CD8-positive, alpha-beta memory T cell (primary cell): ENCODE measurements at places on chromosomes 16 and 17. TPM values are rescaled to one million over a fixed set of nuclear protein-coding genes. Genes with fewer than 3 reads are reported as not detected.
A peak's percentile ranks its signal among the peaks of the same experiment; 100 is the strongest.

Gene CTRL
- total RNA-seq, result 4.9 TPM

Gene NAGS
- 0.60 TPM for total RNA-seq

- H3K4me3 ChIP-seq, result peak overlapping the region; percentile 71
- peak overlapping the region; percentile 74 for H3K27ac ChIP-seq
- no peak for DNase-seq
- no peaks in the 10 kb centered on the region for H3K27me3 ChIP-seq
Observed at GRCh38 chr17:35541434-35541833, 4.0 kb upstream of the SLFN12L start.

GRCh38 chr17:15483431-15483830, 16.0 kb upstream of the CDRT4 start:
- no peak overlapping the region for H3K27ac ChIP-seq
- DNase-seq, result no peak
- H3K36me3 ChIP-seq, result peaks cover 4% of the 10 kb centered on the region
- H3K27me3 ChIP-seq, result no peaks in the 10 kb centered on the region

DNA sequence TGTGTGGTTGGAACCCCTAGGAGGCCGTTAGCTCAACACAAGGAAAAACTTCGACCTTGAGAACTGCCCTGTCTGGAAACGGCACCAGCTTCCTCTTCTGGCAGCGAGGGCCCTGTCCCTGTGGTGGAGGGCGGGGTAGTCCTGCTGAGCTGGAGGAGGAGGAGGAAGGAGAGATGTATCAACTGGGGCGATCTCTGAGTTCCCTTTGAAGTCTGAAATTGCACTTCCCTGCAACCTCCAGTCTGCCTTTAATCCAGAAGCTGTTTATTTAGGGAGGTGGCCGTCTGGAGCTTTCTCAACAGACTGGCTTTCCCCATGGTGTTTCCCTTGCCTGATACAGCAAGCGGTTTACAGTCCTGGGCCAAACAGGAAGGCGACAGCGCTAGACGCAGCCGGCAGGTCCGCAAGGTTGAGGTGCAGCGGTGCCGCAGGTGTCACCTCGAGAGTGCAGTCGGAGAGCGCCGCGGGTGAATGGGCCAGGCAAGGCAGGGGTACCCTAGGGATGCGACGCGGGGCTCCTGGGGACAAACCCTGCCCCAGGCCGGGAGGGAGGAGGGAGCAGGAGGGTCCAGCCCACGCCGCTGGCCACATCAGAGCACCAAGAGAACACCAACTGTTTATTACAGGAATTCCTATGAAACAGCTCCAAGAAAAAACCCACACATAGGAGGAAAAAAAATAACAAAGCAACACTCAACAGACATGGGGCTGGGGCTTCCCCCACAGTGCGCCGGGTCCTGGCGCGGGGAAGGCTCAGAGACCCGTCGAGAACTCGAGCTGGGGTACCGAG, 11.4 kb upstream of the MRPS23 start:
- peaks cover 13% of the 10 kb centered on the region for H3K4me1 ChIP-seq
- no peak overlapping the region for H3K27ac ChIP-seq
- DNase-seq, result peak; percentile 58

DNA sequence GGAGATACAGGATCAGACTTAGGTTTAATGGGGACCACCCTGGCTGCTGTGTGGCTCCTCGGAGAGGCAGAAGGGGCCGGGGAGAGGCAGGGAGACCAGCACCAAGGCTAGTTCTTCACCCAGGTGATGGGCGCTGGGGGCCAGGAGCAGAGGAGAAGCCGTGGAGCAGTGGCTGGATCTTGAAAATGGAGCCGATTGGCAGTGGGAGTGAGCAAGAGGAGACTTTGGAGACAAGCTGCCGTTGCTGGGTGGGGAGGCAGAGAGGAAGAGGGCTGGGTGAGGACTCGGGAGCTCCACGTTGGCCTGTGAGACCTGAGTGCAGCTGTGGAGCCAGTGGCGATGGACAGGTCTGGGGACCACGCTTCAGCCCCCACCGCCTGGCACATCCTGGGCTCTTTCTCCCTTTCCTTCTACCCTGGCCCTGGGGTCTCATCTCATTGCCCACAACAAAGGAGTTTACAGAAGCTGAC, 9.0 kb downstream of the RAB11FIP4 start:
- H3K36me3 ChIP-seq, result no peaks in the 10 kb centered on the region
- no peak overlapping the region for H3K4me3 ChIP-seq
- H3K4me1 ChIP-seq, result no peaks in the 10 kb centered on the region
- no peak overlapping the region for H3K27ac ChIP-seq

GRCh38 chr16:10964891-10965326, 20.5 kb downstream of the CLEC16A start:
- no peak overlapping the region for H3K27ac ChIP-seq
- DNase-seq, result peak; percentile 51
- H3K36me3 ChIP-seq, result peaks cover 10% of the 10 kb centered on the region
- H3K27me3 ChIP-seq, result no peaks in the 10 kb centered on the region

GRCh38 chr17:50127697-50128361, 2.1 kb downstream of the SAMD14 start:
- no peak overlapping the region for H3K4me3 ChIP-seq
- H3K27ac ChIP-seq, result no peak overlapping the region
- no peak for DNase-seq
- H3K27me3 ChIP-seq, result peaks cover 6% of the 10 kb centered on the region

GRCh38 chr17:17906418-17907215, 65.6 kb downstream of the TOM1L2 start:
- H3K27me3 ChIP-seq, result no peaks in the 10 kb centered on the region
- DNase-seq, result no peak
- no peak overlapping the region for H3K4me3 ChIP-seq
- no peaks in the 10 kb centered on the region for H3K36me3 ChIP-seq

Gene MEIOB
- total RNA-seq, result not detected

DNA sequence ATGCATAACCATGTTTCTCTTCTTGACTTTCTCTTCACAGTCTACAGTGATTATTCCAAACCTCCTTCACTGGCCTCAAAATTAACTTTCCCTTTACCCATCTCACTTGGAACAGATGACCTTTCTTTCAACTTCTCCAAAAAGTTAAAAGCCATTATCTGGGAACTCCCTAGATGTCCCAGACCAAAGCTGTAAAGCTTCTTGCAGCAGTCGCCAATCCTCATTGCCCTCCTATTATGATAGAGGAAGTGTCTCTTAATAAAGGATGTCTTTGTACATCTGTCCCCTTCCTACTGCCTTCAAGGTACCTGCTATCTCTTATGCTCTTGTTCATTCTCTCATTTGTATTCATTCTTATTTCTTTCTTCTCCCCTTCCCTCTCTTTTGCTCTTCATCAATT, 127.5 kb downstream of the MRTFB start:
- H3K27ac ChIP-seq, result no peak overlapping the region
- no peak for DNase-seq
- no peak overlapping the region for H3K4me3 ChIP-seq
- no peaks in the 10 kb centered on the region for H3K27me3 ChIP-seq
- H3K4me1 ChIP-seq, result peaks cover 25% of the 10 kb centered on the region
- H3K36me3 ChIP-seq, result no peaks in the 10 kb centered on the region

GRCh38 chr17:44978807-44979206, 10.7 kb upstream of the C1QL1 start:
- H3K4me3 ChIP-seq, result no peak overlapping the region
- DNase-seq, result no peak
- no peak overlapping the region for H3K27ac ChIP-seq

Gene FNDC8
- total RNA-seq, result 0.16 TPM

DNA sequence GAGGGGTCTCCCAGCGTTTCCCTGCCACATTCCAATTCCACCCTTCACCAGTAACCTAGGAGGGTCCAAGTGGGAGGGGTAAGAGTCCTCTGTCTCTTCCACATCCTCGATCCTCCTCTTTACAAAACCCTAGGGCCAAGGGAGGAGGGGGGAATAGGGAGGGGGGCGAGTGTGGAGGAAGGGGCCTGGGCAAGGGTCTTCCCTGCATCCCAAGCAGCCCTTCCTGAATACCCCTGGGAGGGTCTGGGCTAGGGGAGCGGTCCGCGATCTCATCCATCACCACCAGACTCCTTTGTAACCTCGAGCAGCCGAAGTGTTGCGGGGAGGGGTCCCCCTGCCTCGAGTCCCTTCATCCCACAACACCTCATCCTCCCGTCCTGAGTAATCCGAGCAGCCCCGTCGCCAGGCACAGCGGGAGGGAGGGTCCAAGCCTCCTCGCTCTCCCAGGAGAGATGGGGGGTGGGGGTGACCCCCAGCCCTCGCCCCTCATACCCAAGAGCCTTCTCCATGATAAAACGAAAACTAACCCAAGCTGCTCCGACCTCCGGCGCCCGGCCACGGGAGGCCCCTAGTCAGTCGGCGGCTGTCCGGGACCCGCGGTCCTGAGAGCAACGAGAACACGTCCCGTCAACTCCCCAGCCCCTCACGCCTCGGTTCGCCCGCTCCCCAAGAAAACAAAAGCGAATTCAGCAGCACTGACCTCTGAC, 502 bp downstream of the SMPD3 start:
- DNase-seq, result no peak
- peaks cover 29% of the 10 kb centered on the region for H3K27me3 ChIP-seq
- H3K4me1 ChIP-seq, result peaks cover 29% of the 10 kb centered on the region
- peak overlapping the region; percentile 57 for H3K4me3 ChIP-seq

DNA sequence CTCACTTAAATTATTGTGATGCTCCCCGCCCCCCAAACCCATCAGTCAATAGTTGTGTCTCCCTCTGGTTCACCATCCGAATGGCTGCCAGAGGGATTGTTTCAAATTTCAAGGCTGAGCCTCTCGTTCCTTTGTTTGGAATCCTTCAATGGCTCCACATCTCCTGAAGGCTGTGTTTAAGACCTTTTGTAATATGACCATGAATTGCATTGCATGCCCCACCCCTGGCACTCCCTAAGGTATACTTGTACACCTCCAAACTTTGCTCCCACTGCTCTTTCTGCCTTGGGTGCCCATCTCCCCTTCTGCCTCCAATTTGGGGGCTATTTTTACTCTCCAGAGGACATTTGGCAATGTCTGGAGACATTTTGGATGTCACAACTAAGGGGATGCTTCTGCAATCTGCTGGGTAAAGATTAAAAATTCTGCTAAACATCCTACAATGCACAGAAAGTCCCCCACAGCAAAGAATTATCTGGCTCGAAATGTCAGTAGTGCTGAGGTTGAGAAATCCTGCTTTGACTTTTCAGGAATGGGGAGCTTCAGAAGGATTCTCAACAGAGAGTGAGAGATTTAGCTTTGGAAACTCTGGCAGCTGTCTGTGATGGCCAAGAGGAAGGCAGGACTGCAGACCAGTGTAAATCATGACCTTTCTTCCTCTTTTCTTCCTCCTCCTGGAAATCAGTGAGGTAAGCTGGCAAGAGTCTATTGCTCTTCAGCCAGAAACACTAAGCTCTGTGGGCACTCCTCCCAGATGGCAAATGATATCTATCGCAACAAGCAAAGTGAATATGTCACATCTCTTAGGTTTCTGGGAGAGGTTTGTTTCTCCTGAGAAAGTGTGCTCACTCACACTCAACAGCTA, 8.7 kb upstream of the IL4R start:
- H3K36me3 ChIP-seq, result no peaks in the 10 kb centered on the region
- H3K4me3 ChIP-seq, result no peak overlapping the region
- no peak overlapping the region for H3K27ac ChIP-seq
- no peak for DNase-seq

Gene GNG13
- total RNA-seq, result not detected

- no peak overlapping the region for H3K4me3 ChIP-seq
- no peak overlapping the region for H3K27ac ChIP-seq
- no peaks in the 10 kb centered on the region for H3K4me1 ChIP-seq
- no peaks in the 10 kb centered on the region for H3K36me3 ChIP-seq
Observed at GRCh38 chr17:79646721-79647455, 36.0 kb upstream of the RBFOX3 start.

DNA sequence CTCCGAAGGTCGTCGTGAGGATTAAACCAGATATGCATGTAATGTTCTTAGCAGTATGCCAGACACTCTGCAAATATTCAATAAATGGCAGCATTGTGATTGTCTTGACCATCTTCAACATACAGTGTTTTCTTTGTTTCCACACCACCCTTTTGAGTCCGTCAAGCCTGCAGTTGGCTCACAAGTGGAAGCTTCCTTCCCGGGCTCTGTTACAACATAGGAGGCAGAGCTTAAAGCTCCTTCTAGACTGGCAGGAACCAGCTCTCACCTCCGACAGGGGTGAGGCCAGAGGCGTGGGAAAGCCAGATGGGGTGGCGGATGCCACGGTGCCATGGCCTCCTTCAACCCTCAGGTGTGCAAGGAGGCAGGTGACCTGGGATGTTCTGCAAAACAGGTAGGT, 138.3 kb downstream of the FOXL1 start:
- H3K36me3 ChIP-seq, result no peaks in the 10 kb centered on the region
- no peak overlapping the region for H3K27ac ChIP-seq
- DNase-seq, result no peak
- H3K4me3 ChIP-seq, result no peak overlapping the region
- H3K27me3 ChIP-seq, result no peaks in the 10 kb centered on the region

DNA sequence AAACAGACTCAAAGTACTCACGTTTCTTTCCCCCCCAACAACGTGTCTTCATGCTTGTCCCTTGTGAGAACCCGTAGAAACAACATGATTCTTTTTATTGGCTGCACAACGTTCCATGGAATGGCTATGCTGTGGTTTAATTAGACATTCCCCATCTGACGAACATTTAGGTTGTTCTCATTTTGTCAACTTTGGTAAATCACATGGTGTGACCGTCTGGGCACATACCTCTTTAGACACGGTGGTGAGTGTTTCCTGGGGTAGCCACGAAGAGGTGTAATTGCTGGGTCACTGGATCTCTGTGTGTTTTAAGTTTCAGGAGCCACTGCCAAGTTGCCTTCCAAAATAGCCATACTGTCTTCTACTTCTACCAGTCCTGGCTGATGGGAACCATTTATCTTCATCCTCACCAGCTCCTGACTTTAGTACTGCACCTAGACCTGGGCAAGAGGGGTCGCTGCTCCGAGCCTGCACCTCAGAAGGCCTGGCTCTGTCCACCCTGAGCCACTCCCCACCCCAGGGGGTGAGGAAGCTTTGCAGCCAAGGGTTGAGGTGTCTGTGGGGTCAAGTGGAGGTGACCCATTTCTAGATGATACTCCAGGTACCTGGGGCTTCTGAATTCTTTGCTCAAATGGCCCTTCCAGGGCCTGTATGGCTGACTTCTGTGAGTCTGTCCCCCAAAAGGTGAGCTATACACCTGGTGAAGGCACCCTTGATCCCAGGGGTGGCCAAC, 84.7 kb downstream of the IRX5 start:
- DNase-seq, result no peak
- no peak overlapping the region for H3K4me3 ChIP-seq
- no peak overlapping the region for H3K27ac ChIP-seq
- H3K4me1 ChIP-seq, result no peaks in the 10 kb centered on the region
- H3K27me3 ChIP-seq, result no peaks in the 10 kb centered on the region

GRCh38 chr16:87877942-87878507, 8.7 kb upstream of the SLC7A5 start:
- peaks cover 5% of the 10 kb centered on the region for H3K4me1 ChIP-seq
- H3K4me3 ChIP-seq, result no peak overlapping the region
- no peaks in the 10 kb centered on the region for H3K36me3 ChIP-seq

Gene MYCBPAP
- 0.83 TPM for total RNA-seq

Gene KLHL10
- total RNA-seq, result not detected
